Cardiac atrium fibroblast (primary cell): ENCODE measurements at places on chromosomes 7 and 10. TPM values are rescaled to one million over a fixed set of nuclear protein-coding genes. Genes with fewer than 3 reads are reported as not detected.

PLPP4 gene
- total RNA-seq = not detected in 2 replicates

DDX50 gene
- total RNA-seq = 35.2 and 39.5 TPM in 2 replicates

A1CF gene
- not detected in 2 replicates for total RNA-seq

HGF gene
- 117 and 150 TPM in 2 replicates for total RNA-seq
